GM23338 (cell line): ENCODE measurements at places on chromosomes 3 and 15. TPM values are rescaled to one million over a fixed set of nuclear protein-coding genes. Genes with fewer than 3 reads are reported as not detected.

- H3K27ac ChIP-seq: no peak overlapping the region
- H3K36me3 ChIP-seq: no peaks in the 10 kb centered on the region
- H3K4me3 ChIP-seq: no peak overlapping the region
These were observed 34.9 kb upstream of the MAGI1 start for GRCh38 chr3:66073464-66074141.

DNA sequence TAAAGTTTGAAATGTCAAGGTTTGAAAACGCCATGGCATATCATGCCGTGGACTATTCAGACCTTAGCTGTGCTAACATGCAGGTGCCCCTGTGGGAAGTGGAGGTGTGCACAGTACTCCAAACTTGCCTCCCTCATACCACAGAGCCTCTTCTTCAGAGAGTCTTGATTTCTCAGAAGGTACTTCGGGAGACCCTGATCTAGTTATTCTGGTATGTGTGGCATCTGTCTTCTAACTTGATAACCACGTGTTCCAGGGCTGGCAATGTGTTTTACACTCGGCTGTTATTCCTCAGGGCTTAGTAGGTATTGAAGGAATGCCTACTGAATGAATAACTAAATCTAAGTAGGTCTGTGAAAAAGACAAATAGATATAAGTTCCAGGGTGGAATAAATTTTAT is 309.9 kb downstream of the CLSTN2 start:
- H3K4me3 ChIP-seq: no peak overlapping the region
- DNase-seq: no peak
- no peaks in the 10 kb centered on the region for H3K4me1 ChIP-seq
- H3K27ac ChIP-seq: no peak overlapping the region

OSTN gene
- total RNA-seq: not detected in 2 replicates

GRCh38 chr3:139358841-139359562 is 15.2 kb downstream of the MRPS22 start:
- H3K27ac ChIP-seq: no peak overlapping the region
- no peak for DNase-seq
- H3K36me3 ChIP-seq: peaks cover 39% of the 10 kb centered on the region
- H3K4me1 ChIP-seq: no peaks in the 10 kb centered on the region

GRCh38 chr15:78757636-78757905 is 53.7 kb downstream of the ADAMTS7 start:
- H3K4me3 ChIP-seq: no peak overlapping the region
- no peak overlapping the region for H3K27ac ChIP-seq
- H3K27me3 ChIP-seq: no peaks in the 10 kb centered on the region
- no peak for DNase-seq

DNA sequence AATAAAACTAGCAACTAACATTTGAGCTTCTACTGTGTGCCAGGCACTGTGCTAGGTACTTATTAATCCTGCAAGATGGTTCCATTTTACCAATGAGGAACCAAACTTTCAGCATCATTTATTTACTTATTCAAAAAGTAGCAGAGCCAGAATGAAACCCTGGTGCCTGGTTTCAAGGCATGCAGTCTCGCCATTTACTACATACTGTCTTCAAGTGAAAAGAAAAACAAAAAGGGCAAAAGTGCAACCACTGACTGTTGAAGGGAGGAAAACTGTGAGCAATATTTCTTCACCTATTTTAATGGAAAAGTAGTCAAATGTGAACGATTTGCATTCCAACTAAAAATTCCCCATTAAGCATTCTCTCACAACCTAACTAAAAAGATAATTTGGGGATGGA is 8.7 kb downstream of the DCUN1D1 start:
- H3K4me1 ChIP-seq: peaks cover 35% of the 10 kb centered on the region
- no peak overlapping the region for H3K4me3 ChIP-seq
- DNase-seq: no peak
- no peaks in the 10 kb centered on the region for H3K36me3 ChIP-seq
